ENCODE measurements at places on chromosomes 13 and 19.
A peak's percentile ranks its signal among the peaks of the same experiment; 100 is the strongest.

- no peak for DNase-seq
These were observed 32.4 kb upstream of the CACNA1A start for GRCh38 chr19:13538601-13539253.

- no peak for DNase-seq
These were observed 1.2 kb upstream of the ARID3A start for GRCh38 chr19:924553-925086.

DNA sequence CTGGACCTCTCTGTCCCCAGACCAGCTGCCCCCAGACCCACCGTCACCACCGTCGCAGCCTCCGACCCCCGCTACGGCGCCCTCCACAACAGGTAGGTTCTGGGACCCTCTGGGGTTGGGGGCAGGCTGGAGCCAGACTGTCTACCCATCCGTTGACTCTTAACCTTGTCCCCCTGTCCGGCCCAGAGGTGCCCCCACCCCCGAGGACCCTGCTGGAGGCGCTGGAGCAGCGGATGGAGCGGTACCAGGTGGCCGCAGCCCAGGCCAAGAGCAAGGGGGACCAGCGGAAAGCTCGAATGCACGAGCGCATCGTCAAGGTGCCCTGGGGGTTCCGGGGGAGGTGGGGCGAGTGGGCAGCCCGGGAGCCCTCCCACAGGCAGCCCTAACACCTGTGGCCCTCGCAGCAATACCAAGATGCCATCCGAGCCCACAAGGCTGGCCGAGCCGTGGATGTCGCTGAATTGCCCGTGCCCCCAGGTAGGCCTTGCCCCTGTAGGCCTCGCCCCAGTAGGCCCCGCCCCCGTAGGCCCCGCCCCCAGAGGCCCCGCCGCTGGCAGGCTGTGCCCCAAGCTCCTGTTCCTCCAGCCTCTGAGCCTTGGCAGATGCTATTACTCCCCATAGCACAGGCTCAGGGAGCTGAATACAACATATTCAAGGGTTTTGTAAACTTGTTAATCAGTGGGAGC is 12.9 kb downstream of the CC2D1A start:
- no peak for DNase-seq

- DNase-seq: no peak
These were observed 52.3 kb downstream of the PTPRS start for GRCh38 chr19:5288347-5288739.

DNA sequence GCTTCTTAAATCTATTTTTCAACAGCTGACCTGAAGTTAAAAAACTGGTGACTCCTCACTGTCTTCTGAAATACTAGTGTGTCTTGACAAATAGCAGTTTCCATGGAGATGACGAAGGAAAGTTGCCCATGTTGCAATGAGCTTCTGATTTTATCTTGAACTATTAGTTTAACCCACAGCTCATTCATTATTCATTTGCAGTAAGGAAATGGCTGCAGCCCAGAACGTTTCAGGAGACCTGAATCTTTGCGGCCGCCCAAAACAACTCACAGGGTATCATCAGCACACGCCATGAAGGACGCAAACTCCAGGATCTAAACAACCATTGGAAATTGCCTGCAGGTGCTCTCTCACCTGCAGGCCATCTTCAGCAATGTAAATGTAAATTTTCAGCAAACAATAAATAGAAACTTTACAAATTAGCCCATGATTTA is 142.5 kb downstream of the DCLK1 start:
- DNase-seq: no peak

GRCh38 chr13:95185311-95185710 is 115.9 kb downstream of the ABCC4 start:
- no peak for DNase-seq

DNA sequence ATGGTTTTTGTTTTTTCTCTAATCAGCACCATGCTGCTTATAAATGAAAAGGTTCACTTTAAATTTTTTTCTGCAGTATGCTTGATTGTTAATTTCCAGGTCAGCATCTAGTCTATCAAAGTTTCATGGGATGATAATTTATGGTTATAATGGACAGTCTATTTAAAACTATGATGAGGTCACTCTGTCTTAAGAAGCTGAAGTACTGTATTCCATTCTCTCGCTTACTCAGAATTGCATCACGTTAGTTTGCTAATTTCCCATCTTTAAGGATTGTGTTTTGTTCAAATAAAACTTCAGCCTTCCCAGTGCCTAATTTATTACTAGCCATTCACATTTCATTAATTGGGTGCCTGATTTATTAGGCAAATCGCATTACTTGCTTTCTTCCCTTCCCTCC is 94.3 kb downstream of the GPC6 start:
- DNase-seq: no peak

DNA sequence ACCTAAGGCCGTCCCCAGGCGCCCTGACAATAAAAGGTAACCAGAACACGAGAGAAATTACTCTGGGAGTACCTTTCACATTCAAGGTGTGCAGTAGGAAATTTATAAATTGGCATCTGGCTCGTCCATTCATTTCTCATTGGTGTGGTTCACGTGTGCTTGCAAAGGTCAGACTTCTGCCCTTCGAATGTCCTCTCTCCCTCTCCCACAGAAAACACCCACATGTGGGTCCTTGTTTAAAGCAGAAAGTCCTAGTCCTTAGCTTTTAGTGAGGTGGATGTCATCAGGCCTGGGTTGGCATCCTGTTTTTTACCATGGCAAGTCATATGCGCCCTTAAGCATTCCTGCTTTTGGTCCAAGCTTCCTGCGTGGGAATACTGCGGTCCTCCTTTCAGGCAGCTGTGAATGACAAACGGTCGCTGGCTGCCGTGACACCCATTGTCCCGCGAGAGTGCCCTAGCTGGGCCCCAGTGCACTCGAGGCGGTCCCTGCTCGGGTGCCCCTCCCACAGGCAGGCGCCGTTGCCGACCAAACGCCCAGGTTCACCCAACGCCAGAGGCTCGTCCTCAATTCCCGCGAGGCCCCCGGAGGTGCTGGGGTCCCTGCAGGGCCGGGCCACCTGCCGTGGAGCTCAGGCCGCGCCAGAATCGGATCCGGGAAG is at the start of gene NUDT19:
Gene NUDT19 (plus strand): TSS at position 531 of the 661 bp plus-strand sequence. CDS start 140 bp downstream, outside the sequence.
- peak; percentile 51 for DNase-seq

DNA sequence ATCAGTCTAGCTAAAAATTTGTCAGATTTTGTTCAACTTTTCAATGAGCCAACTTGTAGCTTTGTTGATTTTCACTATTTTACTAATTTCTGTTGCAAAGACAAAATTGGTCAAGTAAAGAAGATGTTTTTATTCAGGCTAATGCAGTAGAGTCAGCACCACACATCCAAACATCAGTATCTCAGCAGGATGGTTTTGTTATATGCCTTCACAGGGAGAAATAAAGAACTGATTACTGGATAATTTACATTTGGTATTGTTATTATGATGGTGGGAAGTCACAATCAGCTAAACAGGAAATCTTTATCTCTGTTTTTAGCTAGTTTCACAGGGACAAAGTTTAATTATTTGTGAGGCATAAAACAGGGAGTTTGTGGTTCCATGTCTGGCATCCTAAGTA is 713.4 kb downstream of the SLITRK5 start:
- no peak for DNase-seq

GRCh38 chr19:19256072-19256969 is 16.8 kb downstream of the TM6SF2 start:
- no peak for DNase-seq

- no peak for DNase-seq
These were observed 833.0 kb downstream of the DIAPH3 start for GRCh38 chr13:59330764-59331163.

DNA sequence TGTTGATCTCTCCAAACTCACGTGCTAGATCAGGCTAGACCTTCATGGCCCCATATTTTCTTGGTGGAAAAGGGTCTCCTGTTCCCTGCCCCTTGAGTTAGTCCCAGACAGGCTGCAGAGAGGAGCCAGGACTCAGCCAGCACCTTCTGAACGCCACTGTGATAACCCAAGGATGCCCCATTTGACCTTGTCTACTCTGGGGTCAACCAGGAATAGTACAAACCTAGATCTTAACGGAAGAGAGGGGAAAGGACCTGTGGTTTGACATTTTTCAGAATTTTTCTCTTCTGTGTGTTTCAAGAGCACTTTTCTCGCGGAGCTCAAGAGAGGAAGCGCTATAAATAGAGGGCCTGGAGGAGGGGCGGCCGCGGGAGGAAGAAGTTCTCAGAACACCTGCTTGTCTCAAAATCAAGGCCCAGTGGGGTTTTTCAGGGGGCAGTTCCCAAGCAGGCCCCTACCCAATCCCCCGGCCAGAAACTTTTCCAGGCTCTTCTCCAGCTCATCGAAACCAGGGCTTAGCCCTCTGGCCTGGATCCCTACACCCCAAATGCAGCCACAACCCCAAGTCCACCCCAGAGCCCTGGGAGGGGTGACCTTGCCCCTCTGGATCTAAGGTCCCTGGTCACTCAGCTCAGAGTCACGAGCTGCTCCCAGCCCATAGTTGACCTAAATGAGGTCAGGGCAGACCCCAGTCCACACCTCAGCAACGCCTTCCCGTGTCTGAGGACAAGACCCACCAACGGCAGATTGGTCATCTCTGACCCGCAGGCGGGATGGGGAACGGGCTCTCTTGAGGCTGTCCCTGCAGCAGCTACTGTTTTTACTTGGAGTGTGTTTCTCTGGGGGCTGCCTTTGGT is 75.6 kb upstream of the TM9SF2 start:
- DNase-seq: no peak

GRCh38 chr13:59304596-59304995 is 859.1 kb downstream of the DIAPH3 start:
- no peak for DNase-seq

DNA sequence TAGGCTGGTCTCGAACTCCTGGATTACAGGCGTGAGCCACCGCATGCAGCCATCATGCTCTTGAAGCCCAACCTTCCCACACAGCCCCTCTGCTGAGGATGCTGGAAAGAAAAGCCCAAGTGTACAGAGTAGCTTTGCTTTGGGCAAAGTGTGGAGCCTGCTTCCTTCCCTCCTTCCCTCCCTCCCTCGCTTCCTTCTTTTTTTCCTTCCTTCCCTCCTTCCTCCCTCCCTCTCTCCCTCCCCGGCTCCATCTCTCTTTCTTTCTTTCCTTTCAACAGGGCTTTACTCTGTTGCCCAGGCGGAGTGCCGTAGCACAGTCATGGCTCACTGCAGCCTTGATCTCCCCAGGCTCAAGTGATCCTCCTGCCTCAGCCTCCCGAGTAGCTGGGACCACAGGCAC is 2.7 kb downstream of the CC2D1A start:
- no peak for DNase-seq

GRCh38 chr13:114268344-114269280 is 12.8 kb upstream of the UPF3A start:
- no peak for DNase-seq

- DNase-seq: no peak
These were observed 16.2 kb downstream of the NUFIP1 start for GRCh38 chr13:44972956-44973581.

DNA sequence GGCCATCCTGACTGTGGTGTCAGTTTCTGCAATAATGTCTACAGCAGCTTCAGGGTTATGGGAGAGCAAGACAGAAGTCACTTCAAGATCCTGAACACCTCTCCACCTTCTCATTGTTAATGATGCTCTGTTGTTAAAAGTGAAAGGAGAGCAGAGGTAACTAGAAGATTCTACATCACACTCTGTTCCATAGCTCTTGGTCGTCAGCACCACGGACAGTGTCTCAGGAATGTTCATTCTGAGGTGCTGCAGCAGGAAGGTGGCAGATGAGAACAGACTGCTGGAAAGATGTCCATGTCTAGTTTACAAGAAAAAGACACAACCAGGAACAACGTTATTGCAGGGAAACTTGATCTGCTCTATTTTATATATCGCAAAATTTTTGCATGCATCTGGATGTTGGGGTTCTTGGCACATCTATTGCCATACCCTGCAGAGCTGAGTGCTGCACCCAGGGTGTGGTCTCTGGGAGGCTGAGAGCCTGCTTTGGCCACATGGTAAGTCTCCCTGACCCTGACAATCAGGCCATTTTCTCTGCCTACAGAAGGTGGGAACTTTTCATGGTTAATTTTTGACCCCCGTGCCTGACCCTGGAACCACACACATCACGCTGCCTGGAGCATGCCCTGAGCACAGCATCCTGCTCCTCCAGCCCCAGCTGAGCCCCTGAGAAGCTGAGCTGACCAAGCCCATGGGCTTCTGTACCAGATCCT is 12.7 kb downstream of the CEACAM21 start:
- DNase-seq: no peak

GRCh38 chr13:74090397-74090796 is 43.8 kb downstream of the KLF12 start:
- no peak for DNase-seq

GRCh38 chr13:20128459-20128931 is 32.4 kb downstream of the GJA3 start:
- no peak for DNase-seq

- no peak for DNase-seq
These were observed 9.1 kb downstream of the PCDH17 start for GRCh38 chr13:57640607-57641006.

DNA sequence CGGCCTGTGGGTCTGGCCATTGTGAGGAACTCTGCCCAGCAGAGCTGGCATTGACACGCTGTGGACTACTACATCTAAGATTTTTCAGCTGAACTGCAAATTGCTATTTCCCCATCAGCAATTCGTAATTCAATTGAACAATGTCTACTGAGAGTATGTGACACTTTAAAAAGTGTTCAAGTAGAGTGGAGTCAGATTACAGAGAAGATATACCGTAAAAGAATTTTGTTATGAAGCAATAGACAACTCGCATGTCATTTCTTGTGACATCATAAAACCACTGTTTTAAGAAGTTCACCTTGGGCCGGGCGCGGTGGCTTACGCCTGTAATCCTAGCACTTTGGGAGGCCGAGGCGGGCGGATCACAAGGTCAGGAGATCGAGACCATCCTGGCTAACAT is 32.5 kb upstream of the C1QTNF9 start:
- DNase-seq: no peak

GRCh38 chr19:38093587-38093986 is 130.4 kb downstream of the DPF1 start:
- DNase-seq: no peak

GRCh38 chr13:112962396-112962795 is 6.6 kb upstream of the MCF2L start:
- no peak for DNase-seq

DNA sequence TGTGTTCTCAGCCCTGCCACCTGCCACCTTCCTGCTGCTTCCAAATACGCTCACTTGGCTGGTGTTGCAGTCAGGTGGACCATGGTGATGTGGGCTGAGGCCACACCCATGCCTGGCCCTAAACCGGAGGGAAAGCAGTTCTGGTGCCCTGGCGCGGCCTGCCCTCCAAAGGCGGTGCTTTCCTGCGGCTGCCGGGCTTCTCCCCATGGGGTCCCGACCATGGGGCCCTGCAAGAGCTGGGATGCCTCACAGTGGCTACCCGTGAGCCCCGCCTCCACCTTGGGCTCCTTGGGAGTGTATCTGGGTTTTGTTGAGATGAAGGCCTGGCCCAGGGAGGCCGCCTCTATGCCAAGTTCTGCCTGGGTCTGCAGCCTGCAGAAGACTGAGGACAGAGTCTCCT is 73.7 kb downstream of the ERICH6B start:
- no peak for DNase-seq

- no peak for DNase-seq
These were observed 321.2 kb downstream of the IRS2 start for GRCh38 chr13:109465148-109465547.

GRCh38 chr19:1400281-1401137 is 833 bp downstream of the GAMT start:
- DNase-seq: no peak

All from stimulated activated CD8-positive, alpha-beta memory T cell treated with anti-CD3 and anti-CD28 coated beads, Interleukin-15, amount 100 ng/mL, for 24 hours (primary cell).